ENCODE measurements at places on chromosomes 1 and 21. TPM values are rescaled to one million over a fixed set of nuclear protein-coding genes. Genes with fewer than 3 reads are reported as not detected.

- DNase-seq = no peak
These were observed 62.8 kb upstream of the BCAR3 start for GRCh38 chr1:93744299-93744988.

The GBP6 gene
- 0.13 TPM for total RNA-seq

DNA sequence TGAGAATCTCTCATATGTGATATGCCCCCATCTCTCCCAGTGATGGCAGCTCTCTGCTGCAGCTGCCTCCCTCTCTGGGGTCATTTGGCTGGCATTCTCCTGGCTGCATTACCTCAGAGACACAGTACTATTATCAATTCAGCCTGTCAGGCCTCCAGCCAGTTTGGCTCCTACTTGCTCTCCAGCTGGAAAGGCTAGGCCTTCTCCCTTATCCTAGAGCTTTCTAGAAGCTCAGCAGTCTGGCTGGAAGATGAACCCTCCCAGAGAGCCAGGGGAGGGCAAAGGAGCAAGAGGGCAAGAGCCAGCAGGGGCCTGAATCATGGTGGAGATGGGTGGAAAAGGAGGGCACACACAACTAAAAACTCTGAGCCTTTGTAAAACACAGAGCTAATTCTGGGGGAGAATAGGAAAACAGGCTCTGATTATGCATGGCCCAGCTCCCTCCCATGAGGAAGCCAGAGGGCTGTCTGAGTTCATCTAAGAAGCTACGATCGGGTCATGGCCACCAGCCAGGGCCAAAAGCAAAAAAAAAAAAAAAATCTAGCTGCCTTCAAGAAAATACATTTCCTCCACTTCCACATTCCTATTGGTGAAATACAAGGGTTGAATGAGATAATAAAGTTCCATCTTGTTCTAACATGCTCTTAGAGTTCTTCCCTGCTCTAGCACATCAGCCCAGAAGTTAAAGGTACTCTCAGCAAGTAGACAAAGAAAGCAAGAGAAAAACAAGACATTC, 8.8 kb downstream of the LAMB3 start:
- peak; percentile 89 for DNase-seq

The PCAT6 gene
- total RNA-seq = 1.0 TPM

DNA sequence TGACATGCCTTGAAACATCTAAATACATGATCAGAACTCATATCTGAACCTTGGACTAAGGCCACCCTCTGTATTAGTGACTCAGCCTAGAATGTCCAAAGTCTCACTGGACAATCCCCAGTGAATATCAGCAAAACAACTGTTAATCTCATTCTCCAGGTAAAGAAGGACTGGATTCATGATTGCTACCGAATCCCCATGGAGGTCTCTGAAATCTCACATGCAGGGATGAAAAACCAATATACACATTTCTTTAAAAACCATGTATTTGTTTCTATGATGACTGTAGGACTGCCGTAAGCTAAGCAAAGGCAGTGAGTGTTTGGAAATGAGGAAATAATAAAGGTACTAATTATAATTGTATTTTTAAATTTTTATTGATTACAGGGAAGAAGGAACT, at the start of gene OR2L3:
TSS of gene OR2L3 (plus strand) at position 301 of the 400 bp plus-strand sequence. CDS start 13,846 bp downstream, outside the sequence.
- no peak for DNase-seq

- no peak for DNase-seq
These were observed 107.1 kb upstream of the OLIG2 start for GRCh38 chr21:32918478-32919120.

DNA sequence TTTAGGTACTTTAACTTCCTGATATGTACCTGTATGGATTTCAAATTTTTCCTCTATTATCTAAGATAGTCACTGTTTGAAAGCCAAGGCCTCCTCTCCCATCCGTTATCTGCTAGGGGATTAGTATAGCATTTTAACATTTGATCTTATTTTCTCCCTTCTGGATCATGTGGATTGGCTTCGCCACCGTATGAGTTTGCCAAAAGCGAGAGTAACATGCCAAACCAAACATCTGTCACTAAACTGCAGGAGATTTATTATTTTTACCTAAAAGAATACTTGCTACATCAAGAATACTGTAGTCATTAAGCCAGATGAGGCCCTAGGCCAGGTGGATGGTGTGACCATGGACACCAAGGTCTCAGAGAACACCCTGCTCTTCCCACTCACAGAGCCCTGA, 28.5 kb upstream of the EEIG2 start:
- DNase-seq = no peak

DNA sequence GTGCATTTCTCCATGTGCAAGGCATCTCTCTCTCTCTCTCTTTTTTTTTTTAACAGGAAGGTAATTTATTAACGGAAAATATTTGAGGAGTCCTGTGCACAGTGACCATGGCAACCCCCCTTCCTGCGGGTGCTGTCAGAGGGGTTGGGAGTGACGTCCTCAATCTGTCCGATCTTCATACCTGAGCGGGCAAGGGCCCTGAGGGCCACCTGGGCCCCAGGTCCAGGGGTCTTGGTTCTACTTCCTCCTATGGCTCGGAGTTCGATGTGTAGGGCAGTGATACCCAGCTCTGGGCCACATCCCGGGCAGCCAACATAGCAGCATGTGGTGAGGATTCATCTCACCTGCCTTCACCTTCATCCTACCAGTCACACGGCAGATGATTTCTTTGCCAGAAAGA, 11.0 kb downstream of the MAPKAPK2 start:
- no peak for DNase-seq

The PRAMEF2 gene
- not detected for total RNA-seq

All from Right ventricle myocardium superior (tissue), 1 donor.